H1 (cell line): ENCODE measurements at places on chromosomes 6 and 20.

DNA sequence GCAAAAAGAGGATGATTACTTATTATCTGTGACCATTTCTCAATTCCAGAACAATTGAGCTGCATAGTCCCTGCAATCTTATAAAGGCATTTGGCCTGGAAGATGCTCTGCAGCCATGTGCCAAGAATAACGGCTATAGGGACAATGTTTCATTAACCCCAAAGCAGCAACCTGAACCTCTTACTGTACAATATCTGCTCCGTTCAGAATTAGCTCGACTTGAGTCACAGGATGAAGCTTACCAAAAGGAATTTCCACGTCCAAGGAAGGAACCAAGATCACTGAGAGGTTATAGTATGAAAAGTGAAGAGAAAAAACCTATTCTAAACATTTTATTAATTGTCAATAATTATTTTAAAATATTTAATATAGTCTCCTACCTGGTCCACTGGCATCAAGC, 167.3 kb upstream of the GMDS start:
- DNase-seq, result no peak
- H3K27me3 ChIP-seq, result no peaks in the 10 kb centered on the region
- H3K4me1 ChIP-seq, result no peaks in the 10 kb centered on the region
- no peak overlapping the region for H3K4me3 ChIP-seq
- no peaks in the 10 kb centered on the region for H3K36me3 ChIP-seq

DNA sequence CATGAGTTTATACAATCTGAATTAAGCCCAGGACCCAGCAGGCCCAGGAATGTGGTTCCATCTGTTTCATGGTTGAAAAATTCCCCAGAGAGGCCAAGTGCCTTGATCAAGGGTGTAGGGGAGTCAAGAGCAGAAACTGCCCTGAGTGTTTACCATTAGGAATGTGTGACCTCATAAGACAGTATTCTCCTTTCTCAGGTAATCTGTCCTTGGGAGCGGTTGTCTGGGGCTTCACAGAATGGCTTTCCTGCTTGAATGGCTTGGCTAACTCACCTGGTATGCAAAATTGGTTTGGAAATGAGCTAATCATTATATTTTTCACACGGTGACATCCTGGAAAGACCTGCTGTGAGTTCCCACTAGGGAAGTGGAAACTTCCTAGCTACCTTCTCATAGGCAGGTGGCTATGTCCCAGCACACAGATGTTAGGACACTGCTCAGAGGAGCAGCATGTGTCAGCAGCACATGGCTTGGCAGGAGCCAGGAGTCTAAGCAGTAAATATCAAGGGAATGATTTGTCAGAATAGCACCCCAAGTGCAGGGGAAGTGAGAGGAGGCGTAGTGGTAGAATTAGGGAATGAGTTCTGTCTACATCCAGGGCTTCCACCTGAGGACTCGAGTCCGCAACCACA, 17.7 kb downstream of the CLIC5 start:
- no peak overlapping the region for H3K4me3 ChIP-seq
- no peaks in the 10 kb centered on the region for H3K36me3 ChIP-seq
- DNase-seq, result no peak
- H3K27me3 ChIP-seq, result no peaks in the 10 kb centered on the region

GRCh38 chr6:16596616-16597331, 164.5 kb downstream of the ATXN1 start:
- no peak overlapping the region for H3K27ac ChIP-seq
- no peak for DNase-seq
- no peaks in the 10 kb centered on the region for H3K27me3 ChIP-seq
- no peak overlapping the region for H3K4me3 ChIP-seq
- H3K36me3 ChIP-seq, result no peaks in the 10 kb centered on the region

GRCh38 chr20:6651016-6651415, 116.5 kb upstream of the BMP2 start:
- DNase-seq, result no peak
- H3K4me3 ChIP-seq, result no peak overlapping the region
- no peaks in the 10 kb centered on the region for H3K36me3 ChIP-seq
- no peaks in the 10 kb centered on the region for H3K27me3 ChIP-seq

GRCh38 chr6:158056355-158056754, 74.7 kb downstream of the SYNJ2 start:
- H3K36me3 ChIP-seq, result no peaks in the 10 kb centered on the region
- no peak overlapping the region for H3K27ac ChIP-seq
- peaks cover 5% of the 10 kb centered on the region; the same call in 1 of the 2 replicates for H3K4me1 ChIP-seq
- DNase-seq, result no peak
- no peak overlapping the region for H3K4me3 ChIP-seq

- DNase-seq, result no peak
- H3K27ac ChIP-seq, result no peak overlapping the region
- no peak overlapping the region for H3K4me3 ChIP-seq
- no peaks in the 10 kb centered on the region for H3K27me3 ChIP-seq
- no peaks in the 10 kb centered on the region for H3K36me3 ChIP-seq
These were observed 9.2 kb downstream of the ZHX3 start for GRCh38 chr20:41308290-41308711.

DNA sequence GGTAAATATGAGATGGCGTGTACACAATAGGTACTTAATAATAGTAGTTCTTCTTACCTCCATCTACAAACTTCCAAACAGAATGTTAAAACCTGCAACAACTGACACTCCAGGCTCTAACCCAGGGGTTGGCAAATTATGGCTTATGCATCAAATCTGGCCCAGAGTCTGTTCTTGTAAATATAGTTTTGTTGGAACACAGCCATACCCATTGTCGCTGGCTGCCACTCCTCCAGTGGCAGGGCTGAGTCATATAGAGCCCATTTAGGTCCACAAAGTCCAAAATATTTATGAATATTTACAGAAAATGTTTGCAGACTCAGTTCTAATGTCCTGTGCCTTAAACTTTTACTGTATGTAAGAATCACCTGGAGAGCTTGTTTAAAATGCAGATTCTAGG, 69.9 kb upstream of the BTBD3 start:
- no peak overlapping the region for H3K27ac ChIP-seq
- no peaks in the 10 kb centered on the region for H3K27me3 ChIP-seq
- no peaks in the 10 kb centered on the region for H3K36me3 ChIP-seq
- no peak overlapping the region for H3K4me3 ChIP-seq
- H3K4me1 ChIP-seq, result peaks cover 5% of the 10 kb centered on the region; the same call in 1 of the 2 replicates
- no peak for DNase-seq

- no peaks in the 10 kb centered on the region for H3K36me3 ChIP-seq
- H3K27ac ChIP-seq, result no peak overlapping the region
- no peak overlapping the region for H3K4me3 ChIP-seq
- peaks cover 8% of the 10 kb centered on the region for H3K27me3 ChIP-seq
These were observed 2.1 kb upstream of the SOX4 start for GRCh38 chr6:21591446-21591845.

DNA sequence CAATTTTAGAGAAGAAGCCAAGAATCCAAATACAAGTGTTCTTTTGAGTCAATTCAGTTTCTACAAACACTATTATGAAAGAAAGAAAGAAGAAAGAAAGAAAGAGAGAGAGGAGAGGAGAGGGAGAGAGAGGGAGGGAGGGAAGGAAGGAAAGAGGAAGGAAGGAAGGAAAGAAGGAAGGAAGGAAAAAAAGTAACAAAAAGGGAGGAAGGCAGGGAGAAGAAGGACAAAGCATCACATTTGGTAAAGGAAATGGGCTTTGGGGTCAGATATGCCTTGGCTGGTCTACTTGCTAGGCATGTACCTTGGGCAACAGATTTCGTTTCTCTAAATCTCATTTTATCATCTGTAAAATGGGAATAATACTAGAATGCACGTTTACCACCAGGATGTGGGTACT, 49.4 kb upstream of the BCAS1 start:
- no peak overlapping the region for H3K4me3 ChIP-seq
- no peaks in the 10 kb centered on the region for H3K27me3 ChIP-seq
- DNase-seq, result no peak
- H3K27ac ChIP-seq, result no peak overlapping the region

GRCh38 chr6:144156338-144156737, 6.0 kb downstream of the STX11 start:
- no peak for DNase-seq
- no peak overlapping the region for H3K27ac ChIP-seq
- no peak overlapping the region for H3K4me3 ChIP-seq
- H3K36me3 ChIP-seq, result no peaks in the 10 kb centered on the region
- H3K27me3 ChIP-seq, result peaks cover 5% of the 10 kb centered on the region; the same call in 1 of the 2 replicates
